ENCODE measurements at places on chromosomes 1 and 21.

GRCh38 chr21:36873513-36873912 is 93.0 kb downstream of the HLCS start:
- no peak for DNase-seq

DNA sequence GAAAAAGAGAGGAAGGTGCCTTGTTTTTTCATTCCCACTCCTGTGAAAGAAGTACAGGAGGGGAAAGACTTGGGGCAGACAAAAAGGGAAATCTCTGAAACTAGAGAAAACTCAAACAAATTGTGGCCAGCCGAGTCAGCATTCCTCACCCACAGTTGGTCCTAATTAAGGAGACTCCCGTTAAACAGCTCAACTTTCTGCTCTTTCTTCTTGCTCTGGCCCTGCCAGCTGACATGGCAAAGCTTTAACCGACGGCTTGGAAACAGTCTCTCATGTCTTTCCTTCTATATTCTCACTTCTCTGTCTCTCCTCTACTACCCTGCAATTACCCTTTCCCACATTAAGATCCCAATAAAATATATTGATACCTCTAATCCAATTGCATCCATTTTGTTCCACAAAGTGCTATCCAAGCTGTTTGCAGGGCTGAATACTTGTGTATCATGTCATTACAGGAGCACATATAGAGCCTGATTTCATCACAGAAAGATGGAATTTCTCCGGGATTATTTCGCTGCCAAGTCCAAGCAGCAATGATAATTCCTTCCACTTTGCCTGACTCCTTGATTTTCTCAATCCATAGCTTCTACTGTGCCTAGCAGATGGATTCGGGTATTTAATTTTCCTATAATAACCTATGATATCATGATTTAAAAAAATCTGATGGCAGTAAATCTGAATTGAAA is 65.4 kb upstream of the IPO9 start:
- no peak for DNase-seq

DNA sequence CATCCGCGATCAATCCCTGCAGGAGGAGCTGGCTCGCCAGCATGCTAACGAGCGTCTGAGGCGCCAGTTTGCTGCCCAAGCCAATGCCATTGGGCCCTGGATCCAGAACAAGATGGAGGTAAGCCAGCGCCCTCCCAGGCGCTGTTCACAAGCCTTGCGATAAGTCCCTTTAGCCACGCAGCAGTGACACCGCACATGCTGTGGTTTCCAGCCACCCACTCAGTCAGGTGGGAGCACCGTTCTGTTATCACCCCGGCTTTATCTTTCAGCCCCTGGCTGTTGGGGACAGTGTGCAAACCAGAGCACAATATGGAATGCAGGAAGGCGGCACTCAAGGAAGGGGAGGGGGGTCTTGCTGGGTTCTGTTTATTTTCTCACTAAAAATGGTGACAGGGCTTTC is 41.1 kb upstream of the MTR start:
- no peak for DNase-seq

- DNase-seq = no peak
Measured at GRCh38 chr1:17304826-17305175, 3.2 kb upstream of the PADI4 start.

GRCh38 chr1:206766251-206766856 is 4.2 kb upstream of the IL19 start:
- peak; percentile 65 for DNase-seq

All from H54 (cell line).